ENCODE measurements at places on chromosomes 4 and X.

DNA sequence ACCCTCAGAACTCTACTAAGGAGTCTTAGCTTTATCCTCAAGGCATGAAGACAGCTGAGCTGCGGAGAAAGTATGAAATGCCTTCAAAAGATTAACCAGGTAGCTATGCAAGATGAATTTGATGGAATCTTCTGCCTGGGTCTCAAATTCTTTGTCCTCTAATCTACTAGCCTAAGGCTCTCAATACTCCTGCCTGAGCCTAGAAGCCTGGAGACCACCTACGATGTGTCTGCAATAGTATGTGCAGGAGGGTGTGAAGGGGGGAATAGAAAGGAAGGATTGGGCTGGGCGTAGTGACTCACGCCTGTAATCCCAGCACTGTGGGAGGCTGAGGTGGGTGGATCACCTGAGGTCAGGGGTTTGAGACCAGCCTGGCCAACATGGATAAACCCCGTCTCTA lies 178.2 kb upstream of the GPC4 start:
- DNase-seq: no peak

DNA sequence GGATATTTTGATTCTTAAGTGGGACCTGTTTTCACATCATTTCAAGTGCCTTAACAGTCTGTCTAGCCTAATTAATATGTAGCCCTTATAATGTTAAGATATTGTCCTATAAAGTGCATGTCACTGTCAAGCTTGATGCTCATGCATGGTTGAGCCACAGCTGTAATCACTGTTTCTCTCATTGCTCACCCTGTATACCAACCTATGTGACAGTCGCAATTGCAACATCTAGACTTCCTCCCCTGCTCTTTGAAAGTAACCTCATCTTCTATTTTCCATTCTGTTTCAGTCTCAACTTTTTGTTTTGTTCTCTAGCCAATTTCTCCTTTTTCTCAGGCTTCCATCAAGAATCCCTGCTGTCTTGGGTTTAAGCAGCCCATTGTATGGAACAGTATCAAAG lies 24.4 kb upstream of the MSL3 start:
- DNase-seq: no peak

DNA sequence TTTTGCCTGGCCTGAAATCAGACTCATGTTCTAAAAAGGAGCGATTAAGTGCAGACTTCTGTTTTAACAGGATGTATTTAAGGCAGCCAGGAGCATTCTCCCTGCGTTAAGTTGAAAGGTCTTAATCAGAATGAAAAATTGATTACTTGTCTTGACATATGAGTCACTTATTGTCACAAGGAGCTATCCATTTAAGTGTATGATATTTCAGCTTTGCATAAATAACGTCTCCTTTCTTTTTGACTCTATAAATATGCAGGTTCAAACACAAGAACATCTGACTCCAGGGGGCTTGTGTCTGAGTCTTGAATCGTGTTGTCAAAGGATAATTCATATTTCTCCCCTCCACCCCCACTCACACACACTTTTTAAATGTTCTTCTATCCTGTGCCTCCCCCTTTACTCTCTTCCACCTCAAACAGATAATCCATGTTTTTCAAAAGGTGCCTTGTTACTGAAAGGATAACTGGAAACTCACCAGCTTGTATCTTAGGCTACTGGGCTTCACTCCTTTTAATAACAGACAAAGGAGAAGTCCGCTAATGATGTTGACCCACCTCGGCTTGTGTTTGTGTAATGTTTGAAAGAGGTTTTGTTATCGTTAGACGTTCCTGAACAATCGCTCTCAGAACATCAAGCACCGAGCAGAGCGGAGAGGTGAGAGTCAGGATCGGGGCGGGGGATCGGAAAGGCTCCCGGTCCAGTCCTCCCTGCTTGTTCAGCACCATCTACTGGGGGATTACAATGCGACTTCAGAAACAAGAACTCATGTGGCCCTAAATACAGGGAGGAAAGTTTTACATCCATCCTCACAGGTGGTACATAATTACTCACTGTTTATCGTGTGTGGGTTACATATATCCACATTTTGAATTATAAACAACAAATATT lies 107.5 kb upstream of the RPL34 start:
- DNase-seq: peak; percentile 63

DNA sequence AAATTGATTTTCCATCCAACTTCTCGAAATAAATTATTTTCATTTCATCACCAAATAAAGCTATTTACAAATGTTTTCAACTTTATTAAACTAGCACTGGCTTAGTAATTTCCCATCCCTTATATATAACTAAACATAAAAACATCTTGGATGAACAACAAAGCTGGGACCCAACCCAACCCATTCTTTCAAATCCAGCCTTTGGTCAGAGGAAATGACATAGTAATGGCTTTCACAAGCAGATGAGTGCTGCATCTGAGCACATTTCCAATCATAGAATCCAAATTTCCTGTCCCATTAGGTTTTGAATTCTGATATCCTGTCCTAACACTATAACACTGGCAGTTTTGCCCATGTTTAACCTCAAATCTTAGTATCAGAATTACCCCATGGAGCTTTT lies 7.9 kb upstream of the EMCN start:
- DNase-seq: no peak

DNA sequence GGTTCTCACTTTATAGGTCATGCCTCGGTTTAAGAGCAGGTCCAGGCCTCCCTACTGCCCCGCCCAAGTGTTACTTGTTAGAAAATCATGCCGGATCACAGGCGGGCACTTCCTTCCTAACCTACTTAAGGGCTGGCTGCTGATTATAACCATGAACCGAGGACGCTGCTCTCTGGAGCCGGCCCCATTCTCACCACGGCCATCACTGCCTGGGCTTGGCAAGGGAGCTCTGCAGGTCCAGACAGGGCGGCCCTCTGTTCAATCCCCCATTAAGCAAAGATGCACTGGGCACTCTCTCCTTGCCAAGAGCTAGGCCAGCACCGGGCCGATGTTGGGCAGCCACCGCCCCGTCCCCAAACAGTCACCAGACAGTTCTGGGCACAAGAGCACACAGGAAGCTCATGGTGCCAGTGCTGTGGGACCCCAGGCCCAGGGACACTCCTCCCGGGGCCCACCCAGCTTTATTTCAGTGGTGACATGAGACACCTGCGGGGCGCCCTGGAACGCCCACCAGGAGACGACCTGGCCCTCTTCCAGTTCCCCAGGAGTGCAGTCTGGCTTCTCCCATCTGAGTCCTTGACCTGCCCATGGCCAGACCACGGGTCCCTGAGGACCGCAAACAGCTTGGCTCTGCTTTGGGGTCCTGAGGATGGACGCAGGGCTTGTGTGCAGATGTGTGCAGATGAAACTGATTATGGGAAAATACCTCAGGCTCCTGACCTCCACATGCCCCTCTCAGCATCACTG lies 44.0 kb downstream of the ABLIM2 start:
- no peak for DNase-seq

- no peak for DNase-seq
Observed at GRCh38 chr4:173073939-173074500, 94.6 kb upstream of the GALNT7 start.

GRCh38 chrX:22012051-22012450 lies 20.1 kb upstream of the PHEX start:
- DNase-seq: no peak

- no peak for DNase-seq
Observed at GRCh38 chr4:159271856-159272255, 169.0 kb downstream of the RAPGEF2 start.

DNA sequence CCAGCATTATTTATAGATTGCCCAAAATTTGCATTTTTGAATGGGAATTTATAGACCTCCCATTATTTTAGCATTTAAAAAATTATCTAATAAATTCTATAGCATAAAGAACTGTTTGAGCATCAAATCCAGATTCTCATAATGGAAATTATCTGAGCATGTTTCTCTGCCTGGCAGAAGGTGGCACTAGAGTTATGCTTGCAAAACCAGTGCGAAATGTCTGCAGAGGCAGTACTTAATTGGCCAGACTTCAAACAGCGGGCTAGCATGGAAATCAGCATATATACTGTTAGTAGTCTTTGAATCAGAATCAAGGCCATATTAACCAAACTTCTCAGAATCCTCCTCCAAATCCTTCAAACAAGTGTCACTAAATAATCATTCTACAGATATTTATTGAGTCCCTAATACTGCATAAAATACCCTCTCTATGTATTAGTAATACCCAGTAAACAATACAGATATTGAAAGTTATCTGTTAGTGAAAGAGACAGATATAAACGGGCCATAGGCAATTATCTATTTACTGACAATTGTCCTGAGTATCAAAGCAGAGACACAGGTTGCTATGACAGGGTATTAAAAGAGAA lies 78.7 kb upstream of the DCLK2 start:
- DNase-seq: peak; percentile 31

DNA sequence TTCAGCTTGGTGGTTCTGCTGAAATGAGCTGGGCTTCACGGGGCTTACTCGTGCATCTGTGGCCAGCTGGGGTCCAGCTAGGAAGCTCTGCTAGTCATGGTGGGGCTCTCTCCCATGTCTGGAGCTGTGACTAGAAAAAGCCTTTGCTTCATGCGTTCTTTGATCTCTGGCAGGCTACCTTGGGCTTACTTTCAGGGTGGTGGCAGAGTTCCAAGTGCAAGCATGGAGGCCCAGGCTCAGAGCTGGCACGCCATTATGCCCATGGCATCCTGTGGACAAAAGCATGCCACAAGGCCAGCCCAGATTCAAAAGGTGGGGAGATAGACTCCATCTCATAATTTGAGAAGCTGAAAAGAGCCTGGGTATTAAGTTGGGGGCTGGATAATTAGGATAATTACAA lies 55.4 kb upstream of the GBA3 start:
- DNase-seq: no peak

GRCh38 chr4:186146458-186146857 lies 42.0 kb downstream of the FAM149A start:
- no peak for DNase-seq

- DNase-seq: peak; percentile 33
Observed at GRCh38 chrX:46444011-46444410, 101.2 kb downstream of the ZNF674 start.

DNA sequence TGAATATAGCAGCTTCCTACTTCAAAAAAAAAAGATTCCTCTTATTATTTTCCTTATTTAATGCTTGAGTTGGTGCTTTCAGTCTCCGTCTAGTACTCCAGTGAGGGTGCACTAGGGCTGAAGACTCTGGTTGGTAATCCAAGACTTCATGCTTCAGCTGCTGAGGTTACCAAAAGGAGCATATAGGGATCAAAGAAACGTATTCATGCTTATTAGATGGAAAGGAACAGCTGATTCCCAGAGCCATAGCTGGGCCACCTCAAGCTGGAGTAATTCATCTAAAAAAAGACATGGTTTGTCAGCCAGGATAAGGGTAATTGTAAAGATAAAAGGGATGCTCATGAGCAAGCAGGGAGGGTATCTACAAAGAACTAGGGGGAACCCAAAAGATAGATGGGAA lies 131.7 kb upstream of the FAM47B start:
- no peak for DNase-seq

DNA sequence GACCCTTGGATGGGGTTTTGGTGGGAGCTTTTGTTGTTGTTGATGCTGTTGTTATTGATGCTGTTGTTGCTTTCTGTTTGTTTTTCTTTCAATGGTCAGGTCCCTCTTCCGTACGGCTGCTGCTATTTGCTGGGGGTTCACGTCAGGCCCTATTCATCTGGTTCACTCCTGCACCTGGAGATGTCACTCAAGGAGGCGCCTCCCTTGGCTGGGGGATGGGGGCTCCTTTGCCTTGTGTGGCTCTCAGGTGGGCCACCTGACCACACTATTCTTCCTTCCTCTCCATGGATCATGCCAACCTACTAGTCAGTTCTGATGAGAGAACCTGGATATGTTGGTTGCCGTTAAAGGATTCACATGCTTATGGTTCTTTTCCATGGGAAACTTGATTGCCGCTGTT lies 39.1 kb upstream of the PRPS1 start:
- no peak for DNase-seq

DNA sequence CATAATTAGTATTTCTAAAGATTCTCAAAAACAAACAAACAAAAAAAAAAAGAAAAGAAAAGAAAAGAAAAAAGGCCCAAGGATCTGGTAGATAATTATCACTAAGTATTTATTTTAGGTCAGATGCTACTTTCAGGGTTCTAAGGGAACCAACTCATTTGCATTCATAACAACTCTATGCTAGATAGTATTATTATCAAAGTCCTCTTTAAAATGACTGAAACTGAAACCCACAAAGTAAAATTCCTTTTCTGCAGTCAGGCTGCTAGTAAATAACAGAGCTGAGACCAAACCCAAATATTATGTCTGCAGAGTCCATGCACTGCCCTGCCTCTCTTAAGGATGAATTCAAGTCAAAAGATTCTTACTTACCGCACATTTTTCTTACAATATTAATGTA lies 38.3 kb upstream of the MAPK10 start:
- no peak for DNase-seq

GRCh38 chrX:19214311-19214710 lies 92.0 kb upstream of the ADGRG2 start:
- no peak for DNase-seq

DNA sequence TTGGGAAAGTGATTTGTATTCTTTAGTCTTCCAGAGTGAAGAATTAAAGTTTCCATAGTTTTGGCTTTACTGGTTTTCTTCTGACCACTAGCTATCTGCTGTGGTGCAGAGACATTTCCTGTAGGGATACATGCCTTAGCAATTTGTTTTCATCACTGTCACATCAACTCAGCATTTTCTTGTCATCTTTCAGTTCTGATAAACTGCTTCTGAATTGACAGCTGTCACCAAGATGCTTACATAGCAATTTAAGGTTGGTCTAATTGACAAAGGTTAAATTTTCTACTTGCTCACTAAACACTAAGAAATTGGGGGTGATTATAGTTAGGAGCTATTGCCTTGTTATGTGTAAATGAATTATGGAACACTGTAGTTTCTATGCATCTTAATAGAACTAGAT lies 232.5 kb downstream of the TEX13A start:
- DNase-seq: no peak

DNA sequence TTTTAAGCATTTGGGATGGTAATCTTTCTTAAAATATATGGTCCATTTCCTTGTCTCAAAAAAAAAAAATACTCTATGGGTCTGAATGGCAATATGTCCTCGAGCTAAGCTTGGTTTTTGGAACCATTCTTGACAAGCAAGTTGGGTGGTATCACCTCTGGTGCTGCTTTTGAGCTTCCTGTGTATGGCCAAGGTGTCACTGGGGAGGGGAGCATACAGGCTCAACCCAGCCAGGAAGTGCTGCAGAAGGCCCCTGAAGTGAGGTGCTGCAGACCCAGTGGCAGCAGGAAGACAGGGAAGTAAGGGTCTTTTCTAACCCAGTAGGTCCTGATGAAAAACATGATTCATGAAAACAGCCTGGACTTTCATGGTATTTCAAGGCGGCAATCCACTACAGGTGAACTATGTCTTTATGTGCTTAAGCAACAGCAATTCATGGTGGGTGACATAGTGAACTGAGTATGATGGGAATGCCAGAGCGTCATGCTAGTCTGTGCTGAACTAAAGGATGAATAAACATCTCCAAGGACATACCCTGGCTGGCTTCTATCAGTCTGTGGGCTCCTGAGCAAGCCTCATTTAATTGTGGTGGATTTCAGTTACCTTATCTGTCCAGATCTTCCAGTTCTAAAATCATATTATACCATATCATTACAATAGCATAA lies 15.1 kb downstream of the TRAPPC2 start:
- no peak for DNase-seq

GRCh38 chrX:46573892-46574773 lies 568 bp downstream of the CHST7 start:
- DNase-seq: peak; percentile 67
